Activated naive CD4-positive, alpha-beta T cell treated with anti-CD3 and anti-CD28 coated beads for 36 hours (primary cell): ENCODE measurements at places on chromosomes 13 and 19.

GRCh38 chr19:30249911-30250310, 122.3 kb upstream of the ZNF536 start:
- H3K4me3 ChIP-seq: no peak overlapping the region
- peaks cover 32% of the 10 kb centered on the region for H3K27me3 ChIP-seq
- DNase-seq: no peak
- H3K4me1 ChIP-seq: no peaks in the 10 kb centered on the region
- H3K36me3 ChIP-seq: no peaks in the 10 kb centered on the region

GRCh38 chr13:78606471-78607408, 3.4 kb upstream of the POU4F1 start:
- no peak overlapping the region for H3K4me3 ChIP-seq
- H3K36me3 ChIP-seq: no peaks in the 10 kb centered on the region
- DNase-seq: no peak
- H3K27ac ChIP-seq: no peak overlapping the region

GRCh38 chr13:42137856-42138537, 89.5 kb downstream of the DGKH start:
- no peak overlapping the region for H3K4me3 ChIP-seq
- no peak for DNase-seq
- H3K4me1 ChIP-seq: peaks cover 9% of the 10 kb centered on the region
- peaks cover 10% of the 10 kb centered on the region for H3K36me3 ChIP-seq
- no peak overlapping the region for H3K27ac ChIP-seq

GRCh38 chr19:37738371-37738770, 18.8 kb upstream of the ZNF607 start:
- no peak overlapping the region for H3K27ac ChIP-seq
- DNase-seq: no peak
- H3K4me1 ChIP-seq: no peaks in the 10 kb centered on the region
- no peaks in the 10 kb centered on the region for H3K27me3 ChIP-seq
- peaks cover 88% of the 10 kb centered on the region for H3K36me3 ChIP-seq

DNA sequence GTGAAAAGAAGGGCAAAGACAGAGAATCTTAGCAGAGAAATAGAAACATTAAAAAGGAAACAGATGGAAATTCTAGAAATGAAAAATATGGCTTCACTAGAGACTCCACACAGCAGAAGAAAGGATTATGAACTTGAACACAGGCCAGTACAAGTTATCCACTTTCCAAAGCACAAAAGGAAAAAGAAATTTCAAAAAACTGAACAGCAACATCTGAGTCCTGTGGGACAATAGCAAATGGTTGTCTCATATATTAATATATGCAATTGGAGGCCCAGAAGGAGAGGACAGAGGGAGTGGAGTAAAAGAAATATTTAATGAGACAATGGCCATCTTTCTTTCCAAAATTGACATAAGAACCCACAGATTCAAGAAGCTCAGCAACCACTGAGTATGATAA, 141.7 kb upstream of the GJB6 start:
- no peak overlapping the region for H3K4me3 ChIP-seq
- no peaks in the 10 kb centered on the region for H3K4me1 ChIP-seq
- DNase-seq: no peak
- no peak overlapping the region for H3K27ac ChIP-seq
- no peaks in the 10 kb centered on the region for H3K27me3 ChIP-seq
